ENCODE measurements at places on chromosomes 7 and 10. TPM values are rescaled to one million over a fixed set of nuclear protein-coding genes. Genes with fewer than 3 reads are reported as not detected.

GRCh38 chr10:98265403-98266378 is 2.3 kb downstream of the LOXL4 start:
- DNase-seq: no peak

GRCh38 chr10:100469756-100470155 is 6.9 kb downstream of the WNT8B start:
- DNase-seq: no peak

DNA sequence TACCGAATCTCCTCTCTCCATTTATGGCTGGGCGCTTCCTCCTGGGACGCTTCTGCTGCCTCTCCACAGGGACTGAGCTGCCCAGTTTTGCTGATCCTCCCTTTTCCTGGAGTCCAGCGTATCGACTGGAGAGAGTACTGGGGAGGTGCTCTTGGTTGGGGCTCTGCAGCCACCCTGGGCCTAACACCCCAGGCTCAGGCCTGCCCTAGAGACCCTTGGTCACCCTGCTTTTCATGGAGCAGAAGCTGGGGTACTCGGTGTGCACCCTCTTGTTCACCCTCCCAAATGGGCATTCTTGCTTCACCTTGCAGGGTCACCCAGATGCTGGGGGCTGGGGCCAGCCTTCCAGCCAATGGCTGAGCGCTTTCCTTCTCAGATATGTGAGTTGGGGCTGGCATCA is 88.8 kb upstream of the RET start:
- no peak for DNase-seq

- DNase-seq: no peak
These were observed 21.0 kb downstream of the COBL start for GRCh38 chr7:51295440-51296245.

DNA sequence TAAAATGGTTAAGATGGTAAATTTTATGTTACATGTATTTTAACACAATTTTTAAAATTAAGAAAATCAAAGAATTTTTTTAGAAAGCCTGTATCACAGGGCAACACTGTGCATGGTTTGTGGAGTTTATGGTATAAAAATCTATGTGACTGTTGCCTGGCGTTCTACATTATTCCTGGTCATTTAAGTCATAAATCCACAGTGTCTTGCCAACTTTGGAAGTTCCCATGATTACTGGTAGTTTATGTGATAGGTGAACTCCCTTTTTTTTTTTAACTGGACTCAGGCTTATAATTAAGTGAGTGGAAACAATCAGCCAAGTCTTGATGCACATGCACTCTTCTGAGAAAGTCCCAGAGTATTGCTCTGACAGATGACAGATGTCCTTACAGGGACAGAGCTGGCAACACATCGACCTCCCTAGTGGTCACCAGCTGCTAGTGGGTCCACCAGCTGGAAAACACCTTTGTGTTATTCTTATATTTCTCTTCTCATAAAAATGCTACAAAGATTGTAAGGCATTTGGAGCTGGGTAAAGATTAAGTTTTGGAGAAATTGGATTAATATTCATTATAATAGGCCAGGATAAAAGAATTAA is 8.8 kb upstream of the STN1 start:
- no peak for DNase-seq

DNA sequence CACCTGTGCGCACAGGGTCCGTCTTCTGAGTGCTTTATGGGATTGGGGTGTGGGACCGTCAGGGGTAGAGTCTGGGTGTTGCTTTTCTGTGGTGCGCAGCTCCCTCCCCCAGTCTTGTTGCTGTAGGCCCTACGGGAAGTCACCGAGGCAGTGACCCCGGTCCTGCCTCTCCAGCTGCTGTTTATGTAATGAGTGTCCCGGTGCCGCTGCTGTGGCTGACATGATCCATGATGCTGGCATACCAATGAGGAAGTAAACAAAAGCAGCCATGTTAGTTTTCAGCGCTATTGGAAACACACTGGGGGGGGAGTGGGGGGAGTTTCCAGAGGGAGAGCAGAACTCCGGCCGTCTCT is 1.1 kb downstream of the TRIM8 start:
- peak; percentile 74 for DNase-seq

DNA sequence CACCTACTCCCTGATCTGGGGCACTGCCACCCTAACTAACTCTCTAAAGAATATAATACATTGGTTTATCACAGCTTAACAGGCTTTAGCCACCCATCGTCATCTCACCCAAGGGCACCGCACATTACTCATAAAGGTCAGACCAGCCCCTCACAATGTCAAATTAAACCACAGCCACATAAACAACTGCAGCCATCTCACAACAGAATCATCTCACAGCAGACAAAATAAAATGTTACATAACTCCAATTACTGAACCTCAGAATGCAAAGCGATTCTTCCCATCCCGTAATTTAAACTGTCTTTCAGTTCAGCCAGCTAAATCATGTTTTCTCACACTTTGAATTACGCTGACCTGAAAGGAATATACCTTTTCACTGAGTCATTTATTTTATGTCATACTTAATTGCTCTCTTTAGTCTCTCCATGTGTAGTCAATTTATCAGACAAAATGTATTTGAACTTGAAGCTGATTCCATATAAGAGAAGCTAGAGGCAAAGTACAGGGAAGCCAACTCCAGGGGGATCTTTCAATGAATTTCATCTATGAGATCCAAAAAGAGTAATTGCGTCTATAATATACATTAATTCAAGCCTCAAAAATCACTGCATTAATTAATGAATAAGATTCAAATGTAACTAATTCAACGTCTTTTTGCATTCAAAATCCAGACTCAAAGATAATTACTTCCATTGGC is 96.9 kb upstream of the NEBL start:
- no peak for DNase-seq

DNA sequence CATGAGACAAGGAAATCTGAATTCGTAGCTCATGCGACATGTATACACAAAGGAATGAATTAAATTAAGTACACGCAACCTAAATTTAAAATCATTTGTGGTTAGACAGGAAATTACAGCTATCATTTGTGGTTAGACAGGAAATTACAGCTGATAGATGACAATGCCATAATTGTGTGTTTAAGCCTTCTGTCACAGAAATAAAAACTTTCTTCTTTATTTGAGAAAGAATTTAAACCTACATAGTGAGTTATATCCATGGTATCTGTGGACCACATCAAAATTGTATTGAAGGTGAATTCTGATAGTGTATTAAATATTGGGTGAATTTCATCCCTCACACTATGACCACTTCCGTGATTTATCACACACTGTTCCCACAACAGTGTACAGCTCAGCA is 362.9 kb downstream of the MAGI2 start:
- no peak for DNase-seq

DNA sequence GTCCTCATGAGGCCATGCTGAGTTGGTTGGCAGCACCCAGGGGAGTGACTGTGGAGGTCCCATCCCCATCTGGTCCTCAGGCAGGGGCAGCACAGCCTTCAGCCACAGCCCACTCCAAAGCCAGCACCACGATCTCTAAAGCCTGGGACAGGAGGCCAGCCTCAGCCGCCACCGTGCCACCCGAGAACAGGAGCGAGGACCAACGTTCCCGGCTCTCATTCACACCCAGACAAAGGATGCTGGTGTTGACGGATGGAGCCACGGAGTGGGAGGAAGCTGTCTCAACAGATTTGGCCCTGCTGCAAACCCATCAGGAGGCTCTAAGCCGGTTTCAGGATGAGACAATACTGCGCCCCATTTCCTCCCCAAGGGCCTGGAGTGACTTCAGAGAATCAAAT is 42.7 kb upstream of the PPP2R2D start:
- no peak for DNase-seq

GRCh38 chr7:82701949-82702348 is 258.4 kb upstream of the CACNA2D1 start:
- DNase-seq: no peak

DNA sequence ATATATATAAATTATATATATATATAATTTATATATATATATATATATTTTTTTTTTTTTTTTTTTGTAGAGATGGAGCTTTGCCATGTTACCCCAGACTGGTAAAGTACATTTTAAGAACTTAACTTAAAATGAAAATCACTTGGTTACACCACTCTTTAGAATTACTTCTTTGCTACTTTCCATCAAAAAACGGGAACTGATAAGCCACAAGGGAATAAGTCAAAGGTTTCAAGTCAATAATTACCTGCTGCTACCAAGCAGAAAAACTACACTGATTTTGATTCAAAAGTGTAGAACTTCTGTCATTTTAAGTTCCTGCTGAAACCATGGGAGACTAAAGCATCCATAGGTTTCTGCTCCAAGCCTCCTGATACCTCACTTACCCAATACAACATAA is 12.2 kb downstream of the PPA1 start:
- no peak for DNase-seq

DNA sequence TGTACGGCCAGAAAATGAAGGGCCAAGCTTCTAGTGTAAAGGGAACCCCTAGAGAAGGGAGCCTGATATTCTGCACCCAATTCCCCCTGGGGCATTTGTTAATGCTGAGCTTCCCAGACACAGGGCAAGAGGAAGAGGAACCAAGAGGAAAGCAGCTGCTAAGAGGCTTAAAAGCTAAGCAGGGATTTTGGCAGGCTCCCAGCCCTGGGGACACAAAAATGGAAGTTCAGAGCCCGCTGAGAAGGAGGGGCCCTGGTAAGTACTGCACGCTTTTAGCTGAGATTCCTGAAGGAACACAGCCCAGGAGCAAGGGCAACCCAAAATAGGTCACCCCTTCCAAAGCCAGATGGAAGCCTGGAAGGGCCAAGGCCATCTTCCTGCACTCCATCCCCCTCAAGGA is 387.3 kb upstream of the MGMT start:
- DNase-seq: no peak

DNA sequence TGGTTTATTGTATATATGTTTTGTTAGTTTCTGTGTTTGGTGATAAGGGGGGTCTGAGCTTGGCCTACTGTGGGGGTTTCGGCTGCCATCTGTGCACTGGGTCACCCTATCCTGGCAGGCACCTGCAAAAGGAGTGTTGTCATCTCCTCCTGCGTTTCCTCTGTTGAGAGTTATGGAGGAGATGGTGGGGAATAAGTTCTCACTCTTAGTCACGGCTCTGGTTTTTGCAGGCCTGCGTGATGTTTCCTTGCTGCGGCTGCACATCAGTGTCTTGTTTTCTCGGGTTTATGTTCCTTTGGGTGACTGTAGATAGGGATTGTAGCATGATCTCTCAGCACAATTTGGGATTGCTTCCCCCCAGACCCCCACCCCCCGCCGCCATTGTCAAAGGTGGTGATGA is 36.8 kb downstream of the CCM2 start:
- no peak for DNase-seq

GRCh38 chr7:158454631-158455030 is 133.0 kb downstream of the PTPRN2 start:
- DNase-seq: no peak

GRCh38 chr10:44576702-44577191 is 191.8 kb upstream of the CXCL12 start:
- no peak for DNase-seq

GRCh38 chr7:86248977-86249376 is 394.7 kb upstream of the GRM3 start:
- DNase-seq: no peak

GRCh38 chr7:116984917-116985316 is 31.6 kb downstream of the ST7 start:
- no peak for DNase-seq

- DNase-seq: no peak
These were observed 401.1 kb upstream of the PODXL start for GRCh38 chr7:131957338-131958020.

- DNase-seq: no peak
These were observed 87.1 kb downstream of the ADAM22 start for GRCh38 chr7:88020953-88021665.

DNA sequence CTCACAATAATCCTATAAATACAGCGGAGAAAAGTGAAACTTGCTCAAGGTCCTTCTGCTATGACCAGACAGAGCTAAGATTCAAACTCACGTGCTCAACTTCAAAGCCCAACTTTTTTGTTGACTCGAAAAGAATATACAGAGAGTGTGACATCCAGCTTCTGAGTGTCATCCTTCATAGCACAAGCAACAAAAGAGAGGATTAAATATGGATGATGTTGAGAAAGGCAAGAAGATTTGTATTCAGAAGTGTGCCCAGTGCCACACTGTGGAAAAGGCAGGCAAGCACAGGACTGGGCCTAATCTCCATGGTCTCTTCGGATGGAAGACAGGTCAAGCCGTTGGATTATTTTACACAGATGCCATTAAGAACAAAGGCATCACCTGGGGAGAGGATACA is 2.1 kb upstream of the FAM3C start:
- no peak for DNase-seq

The AZGP1 gene
- 94.5 TPM for total RNA-seq

The RAB11FIP2 gene
- total RNA-seq: 21.3 TPM

The PNLIPRP2 gene
- total RNA-seq: 4.1 TPM

The IFIT2 gene
- total RNA-seq: 11.4 TPM

The TMUB1 gene
- total RNA-seq: 61.5 TPM

The PAOX gene
- total RNA-seq: 17.9 TPM

All from tibial nerve (tissue), 4 donors.